ENCODE measurements at places on chromosomes 12 and 14. TPM values are rescaled to one million over a fixed set of nuclear protein-coding genes. Genes with fewer than 3 reads are reported as not detected.

DNA sequence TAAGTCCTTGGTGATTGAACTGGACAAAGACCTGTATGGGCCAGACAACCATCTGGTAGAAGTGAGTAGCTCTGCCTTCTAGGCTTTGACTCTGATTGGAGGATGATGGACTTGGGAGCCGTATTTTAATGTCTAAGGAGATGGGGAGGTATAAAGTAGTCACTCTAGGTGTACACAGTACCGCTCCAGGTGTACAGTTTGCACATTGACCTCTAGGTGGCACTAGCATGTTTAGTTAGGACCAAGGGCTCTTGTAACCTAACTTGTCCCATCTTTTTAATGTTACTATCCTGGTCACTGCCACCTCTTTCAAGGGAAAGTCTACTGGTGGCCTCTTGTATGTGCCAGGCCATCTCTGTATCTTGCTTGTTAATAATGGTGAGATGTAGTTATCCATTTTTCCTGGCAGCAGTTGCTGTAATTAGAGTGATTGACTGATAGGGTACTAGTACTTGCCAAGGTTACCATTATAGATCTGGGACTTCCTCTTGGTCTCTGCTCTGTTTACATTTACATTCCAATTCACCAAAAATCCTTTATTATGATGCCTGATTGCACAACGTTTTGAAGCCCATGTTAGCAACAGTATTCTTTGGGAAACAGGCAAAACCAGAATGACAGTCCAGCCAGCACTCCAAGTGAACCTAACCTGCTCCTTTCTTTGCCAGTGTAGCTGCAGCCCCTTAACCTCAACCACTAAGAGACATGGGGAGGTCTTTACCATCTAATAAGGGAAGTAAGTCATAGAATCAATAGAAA lies 3.6 kb downstream of the SMARCD1 start:
- peak; percentile 77 for DNase-seq

DNA sequence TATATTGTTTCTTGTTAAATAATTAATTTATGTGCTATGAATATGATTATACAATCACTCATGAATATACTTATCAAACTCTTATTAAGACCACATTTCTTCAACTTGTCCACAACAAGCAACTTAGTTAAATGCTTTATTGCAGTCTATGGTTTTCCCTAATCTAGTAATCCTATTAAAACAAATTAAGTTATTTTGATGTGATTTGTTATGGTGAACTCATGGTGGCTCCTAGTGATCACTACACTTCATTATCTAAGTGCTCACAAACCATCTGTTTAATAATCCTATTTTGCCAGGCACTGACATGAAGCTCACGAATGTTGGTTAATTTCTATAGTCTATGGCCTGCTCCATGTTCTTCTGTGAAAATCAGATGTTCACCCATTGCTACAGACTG lies 42.9 kb downstream of the INSM2 start:
- no peak for DNase-seq

DNA sequence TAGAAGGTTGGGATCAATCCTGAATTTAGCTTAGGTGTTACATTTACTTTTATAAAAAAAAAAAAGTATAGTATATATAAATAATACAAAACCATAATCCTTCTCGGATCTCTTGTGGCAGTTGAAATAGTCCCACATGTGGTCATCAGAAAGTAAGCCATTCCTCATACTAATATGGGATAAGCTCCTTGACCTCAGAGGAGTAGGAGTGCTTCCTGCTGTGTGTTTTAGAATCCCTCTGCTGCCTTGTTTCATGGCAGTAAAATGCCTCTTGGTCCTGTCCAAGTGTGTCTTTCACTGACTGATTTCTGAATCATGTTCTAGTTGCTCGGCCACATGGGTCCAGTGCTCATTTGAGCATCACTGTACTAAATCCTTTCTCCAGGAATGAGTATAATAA lies 117.0 kb downstream of the NTN4 start:
- no peak for DNase-seq

TAS2R31 gene
- 5.7 TPM for total RNA-seq

CABP1 gene
- total RNA-seq, result not detected

DNA sequence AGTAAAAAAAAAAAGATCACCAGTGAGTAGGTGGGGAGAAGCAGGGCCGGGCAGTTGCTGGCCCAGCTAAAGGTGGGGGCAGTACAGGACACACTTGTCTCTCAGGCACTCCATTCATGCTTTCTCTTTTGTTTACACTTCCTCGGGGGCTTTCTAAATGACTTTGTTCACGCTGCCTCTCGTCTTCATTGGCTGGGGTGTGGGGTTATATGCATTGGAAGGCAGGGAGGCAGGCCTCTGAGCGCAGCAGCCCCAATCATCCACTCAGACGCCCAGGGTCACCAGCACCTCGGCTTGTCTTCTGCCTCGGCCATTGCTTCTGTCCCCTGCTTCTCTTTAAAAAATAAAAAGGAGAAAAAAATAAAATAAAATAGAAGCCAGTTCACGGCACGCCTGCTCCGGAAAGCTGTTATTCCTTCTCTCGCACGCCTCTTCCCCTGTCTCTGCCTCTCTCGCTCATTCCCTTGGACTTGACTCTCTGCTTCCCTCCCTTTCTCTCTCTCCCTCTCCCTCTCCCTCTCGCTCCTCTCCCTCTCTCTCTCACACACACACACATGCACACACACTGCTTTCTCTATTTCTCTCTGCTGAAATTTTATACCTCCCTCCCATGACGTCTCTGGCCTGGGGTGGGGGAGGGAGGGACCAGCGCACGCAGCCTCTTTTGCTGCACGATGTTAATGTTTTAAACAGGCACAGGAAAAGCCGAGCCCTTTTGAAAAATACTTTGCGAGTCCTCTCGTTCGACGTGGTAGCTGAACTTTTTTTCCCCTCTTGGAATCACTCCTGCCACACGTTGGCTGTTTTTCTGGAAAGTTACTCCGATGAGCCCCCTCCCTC lies at the start of gene TGFB3:
TSS of gene TGFB3 (minus strand) at position 570 of the 840 bp plus-strand sequence. CDS start 1,102 bp downstream, outside the sequence.
- peak; percentile 68 for DNase-seq

TDRD9 gene
- 2.4 TPM for total RNA-seq

- no peak for DNase-seq
These were observed 6.2 kb upstream of the TCP11L2 start for GRCh38 chr12:106296179-106296877.

LIN7A gene
- not detected for total RNA-seq

DNA sequence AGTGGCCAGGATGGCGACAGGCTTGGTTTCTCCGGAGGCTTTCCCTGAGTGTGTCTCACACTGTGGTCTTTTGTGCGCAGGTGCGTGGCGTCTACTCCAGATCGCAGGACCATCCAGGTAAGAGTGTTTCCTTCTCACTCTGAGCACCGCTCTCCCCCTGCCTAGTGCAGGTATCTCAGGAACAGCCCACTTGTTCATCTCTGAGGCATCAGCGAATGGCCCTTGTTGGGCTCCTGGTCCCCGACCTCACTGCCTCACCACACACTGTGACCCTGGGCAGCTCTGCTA lies 781 bp downstream of the ADGRD1 start:
- DNase-seq, result no peak

KLRC1 gene
- not detected for total RNA-seq

Data from B cell (primary cell).